Sigmoid colon (tissue), 7 donors: ENCODE measurements at places on chromosomes 3 and 15. TPM values are rescaled to one million over a fixed set of nuclear protein-coding genes. Genes with fewer than 3 reads are reported as not detected.
A peak's percentile ranks its signal among the peaks of the same experiment; 100 is the strongest.

DNA sequence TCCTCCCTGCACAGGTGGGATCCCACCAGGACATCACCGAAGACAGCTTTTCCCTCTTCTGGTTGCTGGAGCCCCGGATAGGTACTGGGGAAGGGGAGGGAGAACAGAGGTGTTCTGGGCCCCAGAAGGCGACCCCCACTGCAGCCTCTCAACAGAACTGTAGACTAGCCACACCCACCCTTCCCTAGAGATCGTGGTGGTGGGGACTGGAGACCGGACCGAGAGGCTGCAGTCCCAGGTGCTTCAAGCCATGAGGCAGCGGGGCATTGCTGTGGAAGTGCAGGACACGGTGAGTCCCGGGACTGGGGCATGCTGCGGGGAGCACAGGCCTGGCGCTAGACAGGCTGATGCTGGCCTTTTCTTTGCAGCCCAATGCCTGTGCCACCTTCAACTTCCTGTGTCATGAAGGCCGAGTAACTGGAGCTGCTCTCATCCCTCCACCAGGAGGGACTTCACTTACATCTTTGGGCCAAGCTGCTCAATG lies 809 bp downstream of the NDUFAF3 start:
- peak; percentile 70 for DNase-seq

The SH2D7 gene
- total RNA-seq, result not detected

The C3orf20 gene
- not detected for total RNA-seq

GRCh38 chr15:91947683-91948608 lies 94.4 kb downstream of the SLCO3A1 start:
- DNase-seq, result no peak

DNA sequence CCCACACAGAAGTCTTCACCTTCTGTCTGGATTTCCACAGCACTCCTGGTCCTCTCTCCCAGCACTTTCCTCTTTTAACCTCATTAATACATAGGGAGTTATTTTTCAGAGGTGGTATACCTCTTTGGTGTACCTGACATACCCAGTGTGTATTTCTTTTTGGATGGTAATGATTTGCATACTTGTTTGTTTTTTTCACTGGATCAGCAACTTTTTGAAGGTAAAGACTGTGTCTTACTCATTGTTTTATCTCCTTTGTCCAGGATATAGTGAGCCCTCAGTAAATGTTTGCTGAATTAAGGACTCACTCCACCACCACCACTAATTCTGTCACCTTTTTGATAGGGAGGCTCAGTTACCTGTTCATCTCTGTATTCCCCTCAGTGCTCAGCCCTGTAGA lies 52.1 kb downstream of the SACM1L start:
- DNase-seq, result no peak

The EFCAB12 gene
- 0.36 TPM for total RNA-seq

- DNase-seq, result no peak
Observed at GRCh38 chr15:74768771-74769342, 13.0 kb upstream of the CSK start.

The GPR149 gene
- not detected for total RNA-seq

- DNase-seq, result no peak
Observed at GRCh38 chr3:54785976-54786375, 141.9 kb downstream of the LRTM1 start.

- DNase-seq, result no peak
Observed at GRCh38 chr3:151866711-151867410, 6.6 kb upstream of the SUCNR1 start.

The TMPRSS7 gene
- total RNA-seq, result not detected

DNA sequence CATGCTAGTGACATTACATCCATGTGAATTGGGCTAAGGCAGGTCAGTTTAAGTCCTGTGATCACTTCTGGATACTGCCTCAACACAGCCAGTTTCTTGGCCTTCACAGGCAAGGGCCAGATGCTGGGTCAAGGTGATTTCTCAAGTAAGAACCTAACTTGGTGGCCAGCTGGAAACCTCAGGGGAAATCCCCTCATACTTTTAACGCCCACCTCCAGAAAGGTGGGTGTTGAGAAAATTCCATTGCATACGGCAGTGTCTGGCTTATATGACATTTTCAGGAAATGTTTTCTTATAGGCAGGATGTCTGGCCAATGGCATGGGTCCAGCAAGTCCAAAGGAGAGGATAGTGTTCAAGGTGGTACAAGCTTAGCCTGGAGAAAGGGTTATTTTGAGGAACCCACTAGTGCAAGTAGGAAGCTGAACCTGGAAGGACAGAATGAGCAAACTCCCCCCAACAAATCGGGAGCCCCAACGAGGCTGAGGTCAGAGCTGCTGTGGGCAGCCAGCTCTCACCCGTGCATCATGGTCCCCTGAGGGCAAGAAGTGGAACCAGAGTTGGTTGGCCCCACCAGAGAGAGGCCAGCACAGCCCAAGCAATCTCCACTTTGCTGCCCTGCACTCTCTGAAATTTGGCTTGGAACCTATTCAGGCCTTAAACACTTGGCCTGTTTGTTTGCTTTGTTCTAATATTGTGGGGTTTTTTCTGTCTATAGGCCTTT lies 135.4 kb downstream of the PDE8A start:
- DNase-seq, result no peak

- no peak for DNase-seq
Observed at GRCh38 chr3:134463676-134464063, 22.1 kb downstream of the ANAPC13 start.

The SLC22A14 gene
- not detected for total RNA-seq

- no peak for DNase-seq
Observed at GRCh38 chr3:152405915-152406802, 137.4 kb downstream of the MBNL1 start.

DNA sequence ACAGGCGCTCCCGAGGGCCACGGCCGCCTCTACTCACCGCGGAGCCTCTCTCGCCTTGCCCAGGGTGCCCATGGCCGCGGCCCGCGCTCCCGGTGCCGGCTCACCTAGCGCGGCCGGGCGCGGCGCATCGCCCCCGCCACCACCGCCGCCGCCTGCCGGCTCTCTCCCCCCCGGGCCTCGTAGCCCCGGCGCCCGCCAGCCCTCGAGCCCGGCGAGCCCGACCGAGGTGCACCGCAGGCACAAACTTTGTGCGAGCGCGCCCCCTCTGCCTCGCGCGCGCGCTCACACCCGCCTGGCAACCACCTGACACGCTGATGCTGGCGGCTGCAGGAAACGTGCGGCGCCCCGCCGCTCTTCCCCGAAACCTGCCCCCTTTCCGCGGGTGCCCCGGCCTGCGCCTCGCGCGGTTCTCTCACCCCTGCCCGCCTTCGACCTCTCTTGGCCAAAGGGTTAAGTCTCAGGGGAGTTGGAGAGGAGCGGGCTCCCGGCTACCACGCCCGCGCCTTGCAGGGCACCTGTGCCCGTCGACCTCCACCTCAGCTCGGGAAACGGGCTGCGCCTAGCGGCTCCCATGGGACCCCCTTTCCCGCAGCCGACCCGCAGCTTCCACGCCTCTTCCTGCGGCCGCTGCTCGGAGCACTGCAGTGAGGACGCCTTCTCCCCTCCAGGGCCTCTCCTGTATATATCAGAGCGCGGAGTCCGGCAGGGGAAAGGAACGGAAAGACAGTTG lies at the start of gene RASGRP1:
RASGRP1 (minus strand) TSS at position 258 of the 730 bp plus-strand sequence; CDS start at position 72, 186 bp downstream.
- DNase-seq, result peak; percentile 68
